ENCODE measurements at places on chromosomes 5 and 9. TPM values are rescaled to one million over a fixed set of nuclear protein-coding genes. Genes with fewer than 3 reads are reported as not detected.

The PRRX2 gene
- total RNA-seq: not detected

The SPAG8 gene
- 3.1 TPM for total RNA-seq

- no peaks in the 10 kb centered on the region for H3K4me1 ChIP-seq
- no peak overlapping the region for H3K27ac ChIP-seq
- H3K36me3 ChIP-seq: peaks cover 14% of the 10 kb centered on the region
- H3K4me3 ChIP-seq: no peak overlapping the region
These were observed 12.4 kb downstream of the CDC37L1 start for GRCh38 chr9:4691795-4692194.

The SPATA31E1 gene
- total RNA-seq: not detected

- H3K27me3 ChIP-seq: no peaks in the 10 kb centered on the region
- H3K36me3 ChIP-seq: no peaks in the 10 kb centered on the region
- no peak for DNase-seq
- H3K4me3 ChIP-seq: no peak overlapping the region
- H3K27ac ChIP-seq: no peak overlapping the region
These were observed 325.8 kb upstream of the RIOK2 start for GRCh38 chr5:97508864-97509263.

DNA sequence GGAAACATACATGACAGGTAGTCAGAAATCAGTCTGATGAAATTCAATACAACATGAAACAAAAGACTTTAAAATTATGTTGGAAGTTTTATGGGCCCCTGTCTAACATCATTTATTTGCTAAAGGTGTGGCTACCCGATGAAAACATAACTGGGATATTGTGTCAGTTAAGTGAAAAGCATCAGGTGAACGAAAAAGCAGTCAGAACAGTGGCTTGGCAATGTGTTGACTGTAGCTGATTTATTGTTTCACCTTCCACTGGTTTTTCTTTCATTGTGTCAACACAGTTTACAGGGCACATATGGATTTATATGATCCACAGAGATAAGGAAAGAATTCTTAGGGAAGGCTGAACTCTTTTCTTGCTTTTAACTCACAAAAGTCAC is 429.6 kb upstream of the ZNF608 start:
- H3K27ac ChIP-seq: no peak overlapping the region
- no peak overlapping the region for H3K4me3 ChIP-seq
- no peaks in the 10 kb centered on the region for H3K4me1 ChIP-seq
- no peaks in the 10 kb centered on the region for H3K36me3 ChIP-seq
- no peak for DNase-seq

The FAM81B gene
- total RNA-seq: not detected

- DNase-seq: peak; percentile 63
- H3K27ac ChIP-seq: peak overlapping the region; percentile 60
- H3K27me3 ChIP-seq: peaks cover under 1% of the 10 kb centered on the region
- H3K36me3 ChIP-seq: no peaks in the 10 kb centered on the region
These were observed 6.2 kb downstream of the PDLIM4 start for GRCh38 chr5:132263548-132264261.

GRCh38 chr5:151094030-151094851 is 13.4 kb upstream of the TNIP1 start:
- H3K27ac ChIP-seq: peak overlapping the region; percentile 85
- peaks cover 87% of the 10 kb centered on the region for H3K4me1 ChIP-seq
- no peaks in the 10 kb centered on the region for H3K36me3 ChIP-seq
- no peaks in the 10 kb centered on the region for H3K27me3 ChIP-seq
- H3K4me3 ChIP-seq: peak overlapping the region; percentile 44

The C5orf52 gene
- not detected for total RNA-seq

The ADRA1B gene
- total RNA-seq: 39.6 TPM

- H3K4me3 ChIP-seq: no peak overlapping the region
- no peak for DNase-seq
- no peak overlapping the region for H3K27ac ChIP-seq
- H3K36me3 ChIP-seq: no peaks in the 10 kb centered on the region
These were observed 75.0 kb upstream of the RUSC2 start for GRCh38 chr9:35414889-35415288.

The EGFL7 gene
- total RNA-seq: 196 TPM

All from spleen (tissue), 13 donors.